Activated naive CD4-positive, alpha-beta T cell treated with Interleukin-2 at 50 U/mL for 16 hours (primary cell): ENCODE measurements at places on chromosomes 6 and 20.

GRCh38 chr6:18101873-18102272, 20.6 kb downstream of the NHLRC1 start:
- DNase-seq = no peak

GRCh38 chr6:43695215-43695966, 7.8 kb upstream of the MRPS18A start:
- no peak for DNase-seq

DNA sequence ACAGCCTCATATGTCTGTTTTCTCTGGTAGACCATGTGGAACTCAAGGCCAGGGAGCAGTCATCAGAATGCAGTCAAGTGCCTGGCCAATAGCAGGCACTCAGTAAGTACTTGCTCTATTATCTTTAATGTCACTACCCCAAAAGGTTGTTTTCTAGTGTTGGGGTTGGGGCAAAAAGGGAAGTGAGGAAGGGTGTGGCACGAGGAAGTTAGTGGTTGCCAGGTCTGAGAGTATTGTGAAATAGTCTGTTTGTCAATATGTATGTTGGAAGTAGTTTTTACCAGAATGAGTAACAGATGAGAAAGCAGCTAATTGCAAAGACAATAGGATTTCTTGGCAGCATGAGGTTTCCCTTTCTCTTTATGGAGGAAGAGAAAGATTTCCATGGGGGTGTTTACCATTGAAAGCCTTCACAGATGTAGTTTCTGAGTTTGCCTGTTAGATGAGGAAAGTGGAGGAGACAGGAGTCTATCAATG, 59.5 kb upstream of the ARMH2 start:
- peak; percentile 11 for DNase-seq

GRCh38 chr20:16054985-16055384, 518.3 kb downstream of the KIF16B start:
- DNase-seq = no peak

- DNase-seq = no peak
Measured at GRCh38 chr6:169752074-169752623, 727 bp downstream of the ERMARD start.

DNA sequence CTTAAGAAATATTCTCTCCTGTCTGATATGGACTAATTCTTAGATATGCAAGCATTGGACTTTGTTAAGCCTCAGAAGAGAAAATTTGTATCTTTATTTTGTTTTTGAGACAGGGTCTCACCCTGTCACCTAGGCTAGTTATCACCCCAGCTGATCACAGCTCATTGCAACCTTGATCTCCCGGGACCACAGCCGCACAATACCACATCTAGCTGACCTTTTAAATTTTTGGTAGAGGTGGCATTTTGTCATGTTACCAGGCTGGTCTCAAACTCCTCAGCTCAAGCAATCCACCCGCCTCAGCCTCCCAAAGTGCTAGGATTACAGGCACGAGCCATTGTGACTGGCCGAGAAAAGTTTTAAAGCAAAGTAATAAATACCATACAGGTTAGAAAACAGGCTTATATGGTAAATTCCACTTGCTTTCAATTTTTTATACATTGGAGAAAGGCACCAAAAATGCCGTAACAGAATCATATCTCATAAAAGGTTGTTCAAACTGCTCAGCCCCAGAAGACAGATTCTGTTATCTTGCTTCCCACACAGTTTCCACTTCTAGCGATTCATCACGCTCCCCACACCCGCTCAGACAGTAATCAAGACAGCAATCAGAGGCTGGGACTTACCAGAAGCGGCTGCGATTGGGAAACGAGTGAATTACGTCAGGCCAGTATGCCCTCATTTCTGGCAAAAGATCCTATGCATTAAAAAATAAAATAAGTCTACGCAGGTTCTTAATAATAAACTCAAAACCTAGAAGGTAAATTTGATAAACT, 13.8 kb downstream of the RNASET2 start:
- DNase-seq = peak; percentile 77

DNA sequence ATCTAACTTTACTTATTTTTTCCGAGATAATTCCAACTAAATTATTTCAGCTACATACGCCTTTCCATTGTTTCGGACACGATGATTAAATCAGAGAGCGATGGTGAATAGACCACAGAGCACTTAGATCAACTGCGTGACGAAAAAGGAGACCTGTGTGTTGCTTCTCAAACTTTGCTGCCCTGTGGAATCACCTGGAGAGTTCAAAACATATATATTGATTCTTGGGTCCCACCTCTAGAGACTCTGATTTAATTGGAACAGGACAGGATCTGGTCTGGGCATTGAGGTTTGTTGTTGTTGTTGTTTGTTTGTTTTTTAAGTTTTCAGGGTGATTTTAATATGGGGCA, 401 bp upstream of the TNFRSF21 start:
- DNase-seq = no peak
